ENCODE measurements at places on chromosomes 2 and 18.

DNA sequence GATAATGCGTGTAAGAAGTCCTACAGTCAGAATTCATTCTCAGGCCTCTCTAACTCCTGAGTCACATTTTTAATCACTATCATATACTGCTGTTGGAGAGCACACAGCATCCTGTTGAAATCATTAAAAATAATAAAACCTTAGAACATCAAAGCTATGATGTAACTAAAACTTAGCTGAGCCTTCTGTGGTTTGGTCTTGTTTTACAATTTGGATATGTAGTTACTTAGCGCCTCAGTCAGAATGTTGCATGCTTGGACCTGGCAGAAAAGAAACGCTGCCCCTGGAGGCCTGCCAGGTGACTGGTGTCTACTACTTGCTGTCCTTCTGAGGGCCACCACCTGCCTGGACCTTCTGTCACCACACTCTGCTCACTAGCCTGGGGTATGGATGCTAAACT is 261.1 kb upstream of the RASGRP3 start:
- no peak for DNase-seq

DNA sequence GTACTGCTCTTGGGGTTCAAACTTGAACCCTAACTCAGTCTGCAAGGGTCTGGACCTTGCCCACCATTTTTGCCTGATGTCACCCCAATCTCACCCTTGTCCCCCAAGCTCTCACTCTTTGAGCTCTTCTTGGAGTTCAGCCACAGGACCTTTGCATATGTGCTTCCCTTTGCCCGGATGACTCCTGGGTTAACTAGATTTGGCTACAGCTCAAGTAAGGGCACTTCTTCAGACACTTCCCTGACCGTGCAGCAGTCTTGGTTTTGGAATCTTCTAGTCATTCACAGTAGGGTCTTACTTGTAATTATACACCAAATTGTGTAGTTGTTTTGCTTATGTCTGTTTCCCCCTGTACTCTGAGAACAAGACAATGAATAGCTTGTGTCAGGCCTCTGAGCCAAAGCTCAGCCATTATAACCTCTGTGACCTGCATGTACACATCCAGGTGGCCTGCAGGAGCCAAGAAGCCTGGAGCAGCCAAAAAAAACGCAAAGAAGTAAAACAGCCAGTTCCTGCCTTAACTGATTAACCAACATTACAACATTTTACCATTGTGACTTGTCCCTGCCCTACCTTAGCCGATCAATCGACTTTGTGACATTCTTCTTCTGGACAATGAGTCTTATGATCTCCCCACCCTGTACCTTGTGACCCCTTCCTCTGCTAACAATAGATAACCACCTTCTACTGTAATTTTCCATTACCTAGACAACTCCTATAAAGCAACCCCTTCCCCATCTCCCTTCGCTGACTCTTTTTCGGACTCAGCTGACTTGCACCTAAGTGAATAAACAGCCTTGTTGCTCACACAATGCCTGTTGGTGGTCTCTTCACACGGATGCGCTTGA is 1.0 kb upstream of the MOGAT1 start:
- DNase-seq, result no peak

DNA sequence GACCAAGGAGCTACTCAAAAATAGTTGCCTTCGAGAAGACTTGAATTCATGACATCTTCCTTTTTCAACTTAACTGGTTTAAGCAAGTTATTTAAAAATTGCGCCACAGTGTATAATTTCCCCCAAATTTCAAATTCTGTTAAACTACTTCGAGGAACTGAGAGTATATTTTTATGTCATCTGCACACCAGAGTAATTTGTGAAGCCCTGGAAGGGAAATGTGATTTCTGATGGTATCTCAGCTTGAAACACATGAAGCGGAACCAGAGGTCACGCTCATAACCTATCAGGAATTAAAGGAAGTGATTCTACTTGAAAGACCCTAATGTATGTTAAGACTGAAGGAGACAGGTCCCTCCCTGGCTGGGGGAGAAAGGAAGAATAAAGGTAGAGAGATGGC is 33.9 kb upstream of the DARS1 start:
- no peak for DNase-seq

DNA sequence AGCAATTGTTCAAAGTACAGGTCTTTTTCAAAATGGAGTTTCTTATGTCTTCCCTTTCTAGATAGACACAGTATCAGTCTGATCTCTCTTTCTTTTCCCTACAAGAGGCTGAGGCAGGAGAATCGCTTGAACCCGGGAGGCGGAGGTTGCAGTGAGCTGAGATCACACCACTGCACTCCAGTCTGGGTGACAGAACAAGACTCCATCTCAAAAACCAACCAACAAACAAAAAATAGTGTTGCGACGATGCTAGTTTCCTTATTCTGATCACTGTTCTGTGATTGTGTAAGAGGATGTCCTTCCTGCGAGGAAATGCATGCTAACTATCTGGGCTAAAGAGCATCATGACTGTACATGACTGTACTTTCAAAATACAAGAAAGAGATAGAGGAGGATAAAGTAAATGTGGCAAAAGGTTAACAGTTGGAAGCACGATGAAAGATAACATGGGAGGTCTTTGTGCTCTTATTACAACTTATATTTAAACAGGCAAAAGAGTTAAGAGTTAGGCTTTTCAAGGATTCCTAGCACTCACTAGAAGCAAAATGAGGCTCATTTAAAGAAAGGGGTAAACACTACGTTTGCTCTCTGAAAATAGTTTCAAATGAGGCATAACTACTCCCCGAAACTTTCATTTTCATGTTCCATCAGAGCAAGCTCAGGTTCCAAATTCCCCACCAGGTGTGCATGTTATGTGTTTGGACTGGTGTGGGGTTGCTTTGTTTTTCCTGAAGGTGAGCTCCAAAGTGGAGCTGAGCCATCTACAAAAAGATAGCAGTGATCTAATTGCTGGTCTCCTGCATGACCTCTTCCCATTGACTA is 23.8 kb downstream of the SOWAHC start:
- no peak for DNase-seq

- no peak for DNase-seq
Measured at GRCh38 chr2:145043399-145043834, 523.5 kb upstream of the ZEB2 start.

- no peak for DNase-seq
Measured at GRCh38 chr2:225100269-225100668, 58.0 kb upstream of the DOCK10 start.

DNA sequence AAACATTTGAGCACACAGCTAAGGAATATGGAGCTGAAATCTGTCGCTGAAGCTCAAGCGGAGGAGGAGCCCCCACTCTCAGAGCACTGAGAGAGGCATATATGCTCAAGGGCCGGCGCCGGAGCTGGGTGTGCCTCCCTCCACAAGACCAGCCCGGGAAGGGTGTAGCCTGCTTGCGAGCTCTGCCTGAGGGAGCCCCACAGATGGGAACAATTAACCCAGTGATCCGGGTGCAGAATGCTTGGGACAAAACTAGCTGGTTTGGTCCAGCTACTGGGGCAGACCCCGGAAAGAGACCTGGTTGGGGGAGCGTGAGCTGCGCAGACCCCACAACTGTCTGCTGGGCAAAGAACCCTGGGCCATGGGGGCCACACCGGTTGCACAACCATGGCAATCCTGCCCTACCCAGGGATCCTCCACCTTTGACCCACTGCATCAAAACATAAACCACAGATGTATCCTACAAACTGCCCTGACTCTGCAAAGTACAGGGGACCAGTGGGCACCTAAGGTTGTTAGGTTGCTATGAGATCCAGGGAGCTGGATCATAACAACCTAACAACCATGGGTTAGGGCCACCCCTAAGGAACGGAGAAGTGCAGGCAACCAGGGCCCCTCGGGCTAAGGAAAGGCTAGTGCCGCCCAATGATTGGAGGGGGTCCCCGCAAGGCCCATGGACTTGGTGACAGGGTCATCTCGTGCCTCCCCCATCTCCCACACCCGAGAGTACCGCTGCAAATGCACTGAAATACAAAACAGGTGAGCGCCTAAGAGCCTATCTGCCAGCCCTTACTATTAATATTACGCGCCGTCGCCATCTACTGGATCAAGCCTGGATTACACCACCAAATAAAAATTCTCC is 53.4 kb upstream of the SCN1A start:
- peak; percentile 33 for DNase-seq
